DMS79 (cell line): ENCODE measurements at places on chromosomes 2 and 18.
A peak's percentile ranks its signal among the peaks of the same experiment; 100 is the strongest.

GRCh38 chr2:207683879-207684627 lies 27.4 kb upstream of the CCNYL1 start:
- no peak for DNase-seq

GRCh38 chr2:12106440-12107080 lies 360.1 kb downstream of the LPIN1 start:
- no peak for DNase-seq

DNA sequence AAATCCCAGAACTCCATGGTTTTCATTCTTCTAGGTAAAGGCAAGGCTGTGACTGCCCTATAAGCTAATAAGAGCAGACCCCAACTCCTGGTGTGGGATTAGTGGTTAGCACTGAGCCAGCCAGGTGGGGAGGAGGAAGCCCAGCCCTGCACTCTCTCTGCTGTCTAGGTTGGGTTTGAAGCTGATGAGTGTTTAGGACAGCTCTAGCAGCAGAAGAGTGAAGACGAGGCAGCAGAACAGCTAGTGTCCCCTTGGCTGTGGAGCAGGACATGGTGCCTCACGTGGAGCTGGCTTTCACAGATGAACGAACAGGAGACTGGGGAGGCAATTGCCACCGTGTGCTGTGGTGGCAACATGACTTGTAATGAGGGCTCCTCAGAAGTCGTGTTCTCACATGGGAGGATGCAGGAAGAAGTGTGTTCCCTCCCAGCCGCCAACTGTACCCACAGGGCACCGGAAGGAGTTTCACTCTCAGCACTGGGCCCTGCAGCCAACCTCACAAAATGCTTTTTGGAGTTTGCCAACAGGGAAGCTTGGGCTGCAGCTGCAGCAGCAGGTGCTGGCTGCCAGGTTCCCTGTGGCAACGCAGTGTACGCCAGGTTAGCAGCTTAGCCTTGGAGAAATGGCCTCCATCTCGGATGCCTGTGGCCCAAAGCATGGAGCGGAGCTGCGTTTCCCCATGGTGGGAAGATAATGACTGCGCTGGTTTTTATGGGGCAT lies 328.2 kb downstream of the SETBP1 start:
- peak; percentile 43 for DNase-seq

- peak; percentile 69 for DNase-seq
These were observed 286.8 kb downstream of the MYCN start for GRCh38 chr2:16226943-16227664.

DNA sequence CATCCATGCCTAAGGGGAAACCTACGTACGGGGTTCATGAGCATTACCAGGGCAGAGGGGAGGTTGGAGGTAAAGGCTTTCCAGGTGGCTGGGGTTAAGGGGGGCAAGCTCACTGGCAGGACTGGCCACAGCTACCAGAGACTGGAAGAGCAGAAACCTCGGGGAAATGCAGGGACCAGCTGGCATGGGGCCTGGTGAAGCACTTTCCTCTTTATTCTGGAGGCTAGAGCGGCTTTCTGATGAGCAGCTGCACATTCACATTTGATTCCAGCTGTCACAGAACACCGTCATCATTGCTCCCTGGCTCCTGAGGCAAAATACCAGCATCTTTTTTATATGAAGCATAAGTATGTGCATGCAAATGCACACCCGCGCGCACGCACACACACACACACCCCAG lies 28.7 kb upstream of the LRRC30 start:
- no peak for DNase-seq

- DNase-seq: no peak
These were observed 169.2 kb upstream of the NCKAP5 start for GRCh38 chr2:133737242-133737993.

DNA sequence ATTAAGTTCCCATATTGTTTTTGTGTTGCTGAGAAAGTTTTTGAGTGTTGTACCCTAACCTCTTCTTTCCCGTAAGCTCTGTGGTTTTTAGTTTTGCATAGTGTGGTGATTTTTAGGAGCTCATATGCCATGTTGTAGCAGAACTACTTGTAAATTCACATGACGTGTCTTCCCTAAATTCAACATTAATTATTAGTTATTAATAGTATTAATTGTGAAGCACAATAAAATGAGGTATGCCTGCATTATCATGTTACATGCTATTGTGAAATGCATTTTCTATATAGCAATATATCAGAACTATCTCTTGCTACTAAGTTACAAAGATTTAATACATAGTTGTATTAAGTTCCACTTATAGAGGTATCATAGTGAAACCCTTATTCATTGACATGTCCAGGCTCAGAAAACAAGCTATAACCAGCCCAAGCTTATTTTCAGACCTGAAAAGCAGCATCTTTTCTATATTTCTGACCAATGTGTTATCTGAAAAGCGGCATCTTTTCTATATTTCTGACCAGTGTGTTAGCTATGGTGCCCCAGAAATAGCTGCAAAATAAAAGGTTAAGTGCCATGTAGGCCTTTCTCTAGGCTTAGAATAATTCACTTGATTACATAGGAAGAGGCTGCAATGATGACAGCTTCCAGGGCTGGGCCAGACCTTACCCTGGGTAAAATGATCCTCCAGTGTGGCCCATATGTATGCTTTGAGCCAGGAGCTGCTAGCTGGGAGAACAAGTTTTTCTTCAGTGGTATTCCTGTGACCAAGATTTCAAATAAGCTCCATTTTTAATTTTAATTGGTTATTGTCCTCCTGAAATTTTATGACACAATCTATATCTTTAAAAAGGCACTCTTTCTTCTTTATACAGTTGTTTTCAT lies 21.6 kb downstream of the EPAS1 start:
- no peak for DNase-seq
